ENCODE measurements at places on chromosomes 7 and 10. TPM values are rescaled to one million over a fixed set of nuclear protein-coding genes. Genes with fewer than 3 reads are reported as not detected.

The CALML3 gene
- not detected for polyA plus RNA-seq

DNA sequence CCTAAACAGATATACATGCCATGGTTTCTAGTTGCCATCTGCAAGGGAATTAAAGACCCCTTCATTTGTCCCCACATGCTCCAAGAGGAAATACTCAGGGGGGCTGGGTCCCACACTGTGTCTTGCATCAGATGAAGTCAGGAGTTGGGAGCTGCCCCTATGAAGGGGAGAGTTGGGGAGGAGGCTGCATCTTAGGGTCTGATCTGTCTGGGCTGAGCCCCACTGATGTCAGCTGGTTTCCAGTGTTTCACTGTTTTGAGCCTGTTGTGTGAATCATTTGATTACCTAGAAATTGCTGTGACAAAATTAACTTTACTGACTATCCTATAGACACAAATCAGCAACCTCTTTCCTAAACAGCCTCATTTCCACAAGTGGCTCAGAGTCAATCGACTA, 4.9 kb upstream of the ADCY1 start:
- DNase-seq, result no peak

GRCh38 chr7:7795203-7795602, 76.8 kb upstream of the RPA3 start:
- DNase-seq, result no peak

DNA sequence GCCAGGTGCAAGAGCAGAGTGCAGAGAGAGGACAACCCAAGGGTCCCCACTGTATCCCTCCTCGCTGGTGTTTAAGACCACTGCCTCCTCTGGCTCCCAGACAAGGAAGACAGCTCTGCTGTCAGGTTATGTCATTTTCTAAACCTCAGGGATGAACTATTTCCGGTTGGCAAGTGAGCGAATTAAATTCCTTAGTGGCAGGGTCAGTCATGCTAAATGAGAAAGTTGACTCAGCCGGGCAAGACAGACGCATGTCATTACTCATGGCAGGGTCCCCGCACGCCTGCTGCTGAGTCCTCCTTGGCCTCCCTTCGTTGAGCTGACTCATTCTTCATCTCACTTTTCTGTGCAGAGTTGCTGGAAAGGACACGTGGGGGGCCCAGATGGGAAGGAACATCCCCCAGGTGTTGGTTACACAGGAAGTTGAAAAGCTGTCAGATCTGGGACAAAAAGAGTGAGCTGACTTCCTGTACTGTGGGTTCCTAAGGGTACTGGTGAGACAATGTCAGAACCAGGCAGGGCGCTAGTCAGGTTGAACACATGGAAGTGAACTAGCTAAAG, 47.1 kb upstream of the UCN3 start:
- DNase-seq, result peak; percentile 63

- DNase-seq, result no peak
Measured at GRCh38 chr7:137032436-137032835, 164.0 kb downstream of the CHRM2 start.
